ENCODE measurements at places on chromosomes 3 and 15.

- DNase-seq, result peak; percentile 60
These were observed 30.9 kb downstream of the FRMD4B start for GRCh38 chr3:69354948-69355347.

- peak; percentile 54 for DNase-seq
These were observed 59.6 kb upstream of the ZBTB38 start for GRCh38 chr3:141308588-141309218.

- DNase-seq, result no peak
These were observed 1.9 kb upstream of the ALS2CL start for GRCh38 chr3:46695177-46695961.

GRCh38 chr3:52253314-52254304, 8.1 kb downstream of the PPM1M start:
- DNase-seq, result peak; percentile 19

DNA sequence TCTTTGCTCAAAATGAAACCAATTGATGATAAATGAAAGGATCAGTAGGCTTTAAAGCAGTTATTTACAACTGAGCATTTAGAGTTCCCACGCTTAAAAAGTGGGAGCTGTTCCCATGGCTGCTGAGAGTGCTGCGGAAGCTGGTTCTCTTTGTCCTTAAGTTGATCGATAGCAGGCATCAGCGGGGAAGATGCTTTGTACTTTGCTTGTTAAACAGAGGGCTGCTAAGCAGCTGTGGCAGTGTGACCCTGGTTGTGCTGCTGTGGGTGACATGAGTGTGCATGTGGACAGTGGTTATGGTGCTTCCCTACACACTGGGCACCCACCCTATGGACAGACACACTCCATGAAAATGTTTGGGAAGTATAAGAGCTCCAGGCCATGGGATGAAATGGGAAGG, 96.3 kb downstream of the PTPRG start:
- no peak for DNase-seq

DNA sequence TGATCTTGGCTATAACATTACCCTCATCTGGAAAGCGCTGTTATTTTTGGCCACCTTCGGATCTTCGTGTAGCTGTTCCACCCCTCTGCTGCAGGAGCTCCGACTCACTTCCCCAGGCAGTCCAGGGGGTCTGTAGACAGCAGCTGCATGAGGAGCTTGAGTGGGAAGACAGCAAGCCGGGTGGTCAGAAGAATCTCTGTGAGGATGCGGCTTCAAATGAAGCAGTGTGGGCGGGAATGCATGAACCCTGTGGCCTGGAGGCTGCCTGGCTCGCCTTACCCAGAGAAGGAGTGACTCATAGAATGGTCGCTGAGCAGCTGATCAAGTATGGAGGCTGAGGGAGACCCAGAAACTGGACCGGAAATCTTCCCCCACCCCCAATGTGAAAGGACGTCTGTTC, 45.2 kb upstream of the NR2F2 start:
- peak; percentile 99 for DNase-seq
